HAP-1 (cell line): ENCODE measurements at places on chromosomes 6 and 20.

- no peak for DNase-seq
These were observed 59.6 kb upstream of the SALL4 start for GRCh38 chr20:51861726-51862466.

DNA sequence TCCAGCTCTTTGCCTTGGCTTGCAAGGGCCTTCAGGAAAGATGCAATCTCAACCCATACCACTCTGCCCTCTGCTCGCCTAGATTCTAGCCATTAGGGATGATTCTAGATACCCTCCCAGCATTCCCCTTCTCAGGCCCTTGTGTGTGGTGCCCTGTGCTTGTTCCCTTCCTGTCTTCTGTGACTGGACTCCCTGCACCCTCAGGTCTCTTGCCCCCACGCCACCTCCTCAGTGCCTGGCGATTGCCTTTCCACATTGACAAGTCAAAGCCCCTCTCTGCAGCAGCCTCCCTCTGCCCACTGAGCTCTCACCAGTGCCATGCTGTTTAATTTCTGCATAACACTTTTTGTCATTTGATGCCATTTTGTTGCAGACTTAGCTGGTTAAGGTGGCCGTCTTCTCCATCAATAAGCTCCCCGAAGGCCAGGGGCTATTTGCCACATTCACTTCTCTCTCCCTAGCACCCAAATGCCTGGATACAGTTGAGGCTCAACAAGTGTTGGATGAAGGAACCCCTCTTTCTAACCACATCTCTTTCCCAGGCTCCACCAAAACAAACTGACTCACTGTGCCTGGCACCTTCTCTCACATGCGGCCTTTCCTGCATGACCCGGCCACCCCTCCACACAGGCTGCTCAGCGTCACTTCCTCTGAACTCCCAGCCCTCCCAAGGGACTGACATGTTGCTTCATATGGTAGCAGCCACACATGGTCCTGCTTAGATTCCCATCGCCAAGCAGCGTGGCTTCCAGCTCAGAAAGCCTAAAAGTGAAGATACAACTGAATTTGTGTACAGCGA lies 4.6 kb upstream of the TXNDC5 start:
- no peak for DNase-seq

DNA sequence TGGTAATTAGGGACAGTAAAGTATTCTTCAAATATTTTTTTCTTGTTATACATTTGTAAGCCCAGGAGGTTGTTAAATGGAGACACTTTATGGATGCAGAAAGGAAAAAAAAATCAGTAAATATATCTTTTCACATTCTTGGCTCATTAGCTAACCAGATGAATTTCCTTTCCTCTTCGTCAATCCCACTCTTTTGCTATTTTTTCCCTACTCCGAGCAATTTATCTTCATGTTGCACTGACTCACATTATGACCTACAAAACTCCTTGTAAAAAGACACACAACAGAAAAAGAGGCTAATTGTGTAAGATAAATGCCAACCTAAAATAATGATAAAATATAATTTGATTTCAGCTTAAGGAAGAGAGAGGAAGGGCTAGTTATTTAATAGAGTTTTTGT lies 472.9 kb upstream of the ZNF337 start:
- DNase-seq = no peak

DNA sequence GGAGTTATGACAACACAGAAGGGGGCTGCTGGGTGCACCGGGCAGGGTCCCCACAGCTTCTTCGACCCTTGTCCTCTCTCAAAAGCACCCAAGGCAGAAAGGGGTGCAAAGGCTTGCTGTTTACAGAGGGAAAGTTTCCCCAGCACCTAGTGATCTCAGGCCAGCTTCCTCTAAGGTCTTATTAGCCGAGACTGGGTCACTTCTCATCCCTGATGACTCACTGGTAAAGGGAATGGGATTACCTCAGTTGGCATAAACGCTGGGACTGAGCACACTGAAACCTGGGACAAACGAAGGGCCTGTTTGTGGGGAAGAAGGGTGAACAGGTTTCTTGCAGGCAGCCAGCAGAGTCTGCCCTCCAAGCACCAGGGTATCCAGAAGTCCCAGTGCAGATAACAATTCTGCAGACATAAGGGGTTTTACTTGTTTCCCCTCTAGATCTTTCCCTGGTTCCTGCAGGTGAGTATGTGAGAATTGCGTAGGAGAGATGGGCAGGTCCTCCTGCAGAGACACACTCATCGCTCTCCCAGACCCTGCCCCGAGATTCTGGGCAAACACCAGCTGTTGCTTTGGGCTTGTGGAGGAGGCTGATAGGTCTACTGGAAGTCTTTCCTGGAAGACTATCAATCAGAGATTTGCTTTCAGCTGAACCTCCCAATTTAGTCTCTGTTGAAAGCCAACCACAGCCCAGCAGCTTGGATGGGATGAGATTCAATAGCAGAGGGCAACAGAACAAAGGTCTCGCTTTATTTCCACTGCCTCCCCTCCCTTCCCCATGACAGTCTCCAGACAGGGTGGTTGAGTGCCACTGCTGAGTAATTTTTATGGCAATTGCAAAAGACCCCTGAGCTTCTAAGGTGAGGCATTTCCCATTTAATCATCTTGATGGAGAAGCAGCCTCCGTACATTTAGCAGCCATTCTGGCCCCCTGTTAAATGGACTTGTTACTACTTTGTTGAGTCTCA lies 25.7 kb downstream of the KCNG1 start:
- no peak for DNase-seq

GRCh38 chr20:23644164-23644563 lies 6.4 kb upstream of the CST3 start:
- no peak for DNase-seq
